ENCODE measurements at places on chromosomes 3 and 15.

GRCh38 chr15:45862034-45862433 lies 227.2 kb downstream of the SQOR start:
- DNase-seq, result no peak

GRCh38 chr15:45829336-45830153 lies 194.7 kb downstream of the SQOR start:
- no peak for DNase-seq

DNA sequence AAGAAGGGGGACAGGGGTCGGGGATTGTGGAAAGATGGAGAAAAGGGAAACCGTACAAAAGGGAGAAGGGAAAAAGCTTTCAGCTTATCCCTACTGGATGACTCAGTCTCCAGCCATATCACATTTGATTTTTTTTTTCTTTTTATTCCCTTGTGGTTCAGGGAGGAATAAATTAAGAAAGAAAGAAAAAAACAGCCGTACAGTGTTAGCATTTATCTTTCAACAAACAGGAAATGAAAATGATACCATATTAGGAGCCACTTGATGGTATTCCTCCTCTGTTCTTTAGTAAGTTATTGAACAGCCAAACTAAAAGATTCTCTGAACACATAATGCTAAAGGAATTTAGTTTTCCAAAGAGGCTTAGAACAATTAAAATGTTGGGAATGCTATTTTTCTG lies 594.4 kb downstream of the FOXP1 start:
- no peak for DNase-seq

- no peak for DNase-seq
Measured at GRCh38 chr3:69763458-69763857, 24.2 kb downstream of the MITF start.

DNA sequence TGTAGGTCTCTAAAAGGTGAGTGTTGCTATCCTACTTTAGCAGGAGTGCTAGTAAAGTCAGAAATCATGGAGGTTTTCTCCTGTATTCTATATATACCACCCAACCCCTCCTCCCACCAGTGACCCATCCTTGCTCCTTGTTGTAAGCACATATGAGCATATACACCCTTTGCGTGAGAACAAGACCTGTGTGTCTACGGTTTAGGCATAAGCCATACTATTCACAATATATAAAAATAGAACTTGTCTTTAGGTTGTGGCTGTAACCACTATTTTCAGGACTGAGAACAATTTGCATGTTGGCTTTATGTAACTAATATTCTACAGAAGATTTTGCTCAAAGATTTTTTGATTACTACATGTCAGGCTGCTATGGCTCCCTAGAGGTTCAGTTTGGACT lies 59.1 kb upstream of the TOP2B start:
- no peak for DNase-seq

DNA sequence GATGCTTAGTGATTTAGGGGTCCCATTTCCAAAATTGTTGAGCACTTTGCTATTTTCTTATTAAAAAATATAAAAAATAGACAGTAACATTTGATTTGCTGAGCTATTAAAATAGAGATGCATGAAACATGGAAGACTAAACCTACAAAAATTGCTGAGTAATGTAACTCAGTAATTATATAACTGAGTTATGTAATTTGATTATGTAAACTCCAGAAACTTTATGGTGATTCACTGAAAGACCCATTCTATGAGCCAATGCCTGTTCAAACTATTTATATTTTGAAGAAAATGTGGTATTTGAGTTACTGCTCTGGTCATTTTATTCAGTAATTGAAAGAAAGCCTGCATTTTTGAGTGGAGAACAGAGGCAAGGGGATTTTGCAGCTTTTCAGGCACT lies 1221.5 kb upstream of the ALCAM start:
- DNase-seq, result no peak
